SK-N-SH treated with all-trans-retinoic acid at 6 μM for 48 hours (cell line): ENCODE measurements at places on chromosomes 2 and 18.

DNA sequence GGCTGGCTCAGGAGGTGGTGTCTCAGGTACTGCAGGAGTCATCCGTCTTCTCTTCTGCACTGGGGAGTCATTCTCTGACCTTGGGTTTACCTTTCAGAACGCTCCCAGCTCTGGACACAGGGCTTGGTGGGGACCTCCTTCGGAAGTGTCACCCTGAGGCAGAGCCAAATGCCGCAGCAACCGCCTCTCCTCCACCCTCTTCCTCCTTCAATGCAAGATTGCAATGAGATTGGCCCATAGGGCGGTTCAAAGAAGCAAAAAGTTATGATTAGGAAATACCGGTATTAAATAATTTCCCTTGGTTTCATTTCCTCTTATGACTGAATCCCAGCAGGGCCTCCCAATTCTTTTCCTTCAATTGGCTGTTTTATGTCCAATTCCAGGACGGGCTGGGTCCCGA, 178.8 kb downstream of the ACKR3 start:
- ATAC-seq: no peak

- ATAC-seq: peak; percentile 89
These were observed 2.2 kb downstream of the LRATD1 start for GRCh38 chr2:14634489-14635390.

DNA sequence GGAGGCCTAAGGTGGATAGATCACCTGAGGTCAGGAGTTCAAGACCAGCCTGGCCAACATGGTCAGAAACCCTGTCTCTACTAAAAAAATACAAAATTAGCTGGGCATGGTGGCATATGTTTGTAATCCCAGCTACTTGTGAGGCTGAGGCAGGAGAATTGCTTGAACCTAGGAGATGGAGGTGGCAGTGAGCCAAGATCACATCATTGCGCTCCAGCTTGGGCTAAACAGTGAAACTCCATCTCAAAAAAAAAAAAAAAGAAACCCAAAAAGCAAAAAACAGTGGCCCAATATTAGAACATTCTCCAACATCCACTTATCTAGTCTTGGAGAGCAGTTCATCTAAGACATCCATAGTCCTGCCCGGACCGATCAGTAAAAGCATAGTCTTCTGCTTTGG, 260.4 kb downstream of the MREG start:
- ATAC-seq: no peak

DNA sequence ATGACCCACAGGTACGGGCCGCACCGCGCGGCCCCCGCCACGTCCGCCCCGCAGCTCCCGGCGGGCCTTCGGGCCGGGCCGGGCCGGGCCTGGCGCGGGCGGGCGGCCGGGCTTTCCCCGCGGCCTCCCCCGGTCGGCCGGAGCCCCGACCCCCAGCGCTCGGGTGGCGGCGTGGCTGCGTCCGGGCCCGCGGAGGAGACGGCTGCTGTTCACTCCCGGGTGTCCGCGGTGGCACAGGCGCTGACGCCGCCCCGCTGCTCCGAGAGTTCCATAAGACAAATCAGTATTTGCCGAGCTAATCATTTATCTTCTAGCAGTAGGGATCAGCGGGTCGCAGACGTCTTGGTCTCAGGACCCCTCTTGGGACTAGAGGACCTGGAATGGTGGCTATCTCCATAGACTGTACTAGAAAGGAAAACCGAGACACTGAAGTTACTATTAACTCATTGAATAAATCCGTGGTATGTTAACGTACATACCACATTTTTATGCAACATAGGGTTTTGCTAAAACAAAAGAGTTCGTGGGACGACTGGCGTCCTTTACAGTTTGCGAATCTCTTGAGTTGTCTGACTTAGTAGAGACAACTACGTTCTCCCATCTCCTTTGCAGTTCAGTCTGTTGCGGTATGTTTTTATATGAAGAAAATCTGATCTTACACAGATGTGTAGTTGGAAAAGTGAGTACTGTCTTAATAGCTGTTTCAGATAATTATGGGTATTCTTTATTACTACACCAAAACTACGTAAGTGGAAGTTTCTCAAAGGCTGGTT, 500 bp downstream of the LIMS1 start:
- peak; percentile 7 for ATAC-seq

- peak; percentile 10 for ATAC-seq
These were observed 64.4 kb downstream of the COL5A2 start for GRCh38 chr2:189115126-189115525.

DNA sequence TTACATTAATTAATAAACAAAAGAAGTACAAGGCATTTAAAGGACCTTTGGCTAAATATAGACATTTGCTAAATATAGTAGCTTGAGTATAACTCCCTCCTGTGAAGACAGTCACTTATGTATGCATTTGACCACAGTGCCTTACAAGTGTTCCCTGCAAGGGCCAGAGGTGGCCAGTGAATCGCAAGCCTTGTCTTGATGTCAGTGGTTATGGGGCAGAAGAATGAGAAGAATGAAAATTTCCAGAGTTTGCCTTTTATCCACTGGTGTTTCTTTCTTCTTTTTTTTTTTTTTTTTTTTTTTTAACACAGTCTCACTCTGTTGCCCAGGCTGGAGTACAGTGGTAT, 1.8 kb downstream of the LRRFIP1 start:
- ATAC-seq: no peak

GRCh38 chr18:30748541-30748940, 294.0 kb downstream of the DSC3 start:
- no peak for ATAC-seq

DNA sequence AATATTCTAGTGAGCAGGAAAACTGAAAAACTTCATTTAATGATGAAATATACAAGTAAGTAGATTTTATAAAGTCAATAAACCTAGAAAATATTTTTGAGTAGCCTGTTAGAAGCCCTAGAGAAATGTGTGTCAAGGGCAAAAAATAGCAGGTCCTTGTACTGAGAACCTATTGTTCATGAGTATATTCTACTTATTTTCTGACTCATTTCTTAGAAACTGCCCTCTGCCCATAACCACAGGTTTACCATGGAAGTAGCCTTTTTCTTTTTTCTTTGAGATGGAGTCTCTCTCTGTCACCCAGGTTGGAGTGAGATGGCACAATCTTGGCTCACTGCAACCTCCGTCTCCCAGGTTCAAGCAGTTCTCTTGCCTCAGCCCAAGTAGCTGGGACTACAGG, 19.4 kb upstream of the SELENOI start:
- no peak for ATAC-seq

DNA sequence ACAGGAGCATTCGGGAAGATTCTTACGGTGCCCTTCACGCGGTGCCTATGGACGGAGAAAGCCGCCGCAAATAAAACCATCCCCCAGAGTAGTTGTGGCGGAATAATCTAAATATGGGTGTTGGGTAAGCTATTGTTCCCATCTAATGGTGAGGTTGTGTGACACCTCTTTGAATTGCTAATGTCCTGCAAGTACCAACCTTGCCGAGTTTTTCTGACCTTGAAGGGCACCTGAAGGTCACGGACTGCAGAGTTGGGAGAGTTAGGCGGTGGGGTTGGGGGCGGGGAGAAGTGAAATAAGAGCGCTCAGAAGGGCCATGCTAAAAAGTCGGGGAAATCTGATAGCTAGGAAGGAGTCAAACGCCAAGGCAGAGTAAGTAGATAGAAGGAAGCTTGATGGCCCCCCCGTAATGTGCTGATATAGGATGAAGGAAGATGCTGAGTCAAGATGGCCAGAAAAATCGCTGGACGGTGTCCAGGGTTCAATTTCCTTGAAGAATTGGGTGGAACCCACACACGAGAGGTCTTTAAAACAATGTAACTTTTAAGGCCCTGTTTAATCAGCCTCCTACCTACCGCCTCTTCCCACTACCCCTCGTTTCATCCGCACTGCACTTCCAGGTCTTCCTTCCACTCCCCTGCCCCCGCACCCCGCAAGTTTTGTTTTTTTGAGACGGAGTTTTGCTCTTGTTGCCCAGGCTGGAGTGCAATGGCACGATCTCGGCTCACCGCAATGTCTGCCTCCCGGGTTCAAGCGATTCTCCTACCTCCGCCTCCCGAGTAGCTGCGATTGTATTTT, 600 bp downstream of the KATNAL2 start:
- ATAC-seq: peak; percentile 48
